Glutamatergic neuron (in vitro differentiated cells): ENCODE measurements at places on chromosomes 5 and 9.
A peak's percentile ranks its signal among the peaks of the same experiment; 100 is the strongest.

DNA sequence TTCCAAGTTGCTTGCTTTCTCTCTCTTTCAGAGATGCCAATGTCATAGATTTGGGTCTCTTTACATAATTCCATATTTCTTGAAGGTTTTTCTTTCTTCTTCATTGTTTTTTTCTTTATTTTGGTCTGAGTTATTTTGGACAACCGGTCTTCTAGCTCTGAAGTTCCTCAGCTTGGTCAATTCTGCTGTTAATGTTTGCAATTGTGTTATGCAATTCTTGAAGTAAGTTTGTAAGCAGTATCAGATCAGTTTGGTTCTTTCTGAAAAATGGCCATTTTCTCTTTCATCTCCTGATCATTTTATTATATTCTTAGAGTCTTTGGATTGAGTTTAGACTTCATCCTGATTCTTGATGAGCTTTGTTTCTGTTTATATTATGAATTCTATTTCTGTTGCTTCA, 16.4 kb upstream of the PRDM9 start:
- DNase-seq, result no peak

GRCh38 chr5:104088876-104089778, 526.5 kb upstream of the NUDT12 start:
- DNase-seq, result no peak

DNA sequence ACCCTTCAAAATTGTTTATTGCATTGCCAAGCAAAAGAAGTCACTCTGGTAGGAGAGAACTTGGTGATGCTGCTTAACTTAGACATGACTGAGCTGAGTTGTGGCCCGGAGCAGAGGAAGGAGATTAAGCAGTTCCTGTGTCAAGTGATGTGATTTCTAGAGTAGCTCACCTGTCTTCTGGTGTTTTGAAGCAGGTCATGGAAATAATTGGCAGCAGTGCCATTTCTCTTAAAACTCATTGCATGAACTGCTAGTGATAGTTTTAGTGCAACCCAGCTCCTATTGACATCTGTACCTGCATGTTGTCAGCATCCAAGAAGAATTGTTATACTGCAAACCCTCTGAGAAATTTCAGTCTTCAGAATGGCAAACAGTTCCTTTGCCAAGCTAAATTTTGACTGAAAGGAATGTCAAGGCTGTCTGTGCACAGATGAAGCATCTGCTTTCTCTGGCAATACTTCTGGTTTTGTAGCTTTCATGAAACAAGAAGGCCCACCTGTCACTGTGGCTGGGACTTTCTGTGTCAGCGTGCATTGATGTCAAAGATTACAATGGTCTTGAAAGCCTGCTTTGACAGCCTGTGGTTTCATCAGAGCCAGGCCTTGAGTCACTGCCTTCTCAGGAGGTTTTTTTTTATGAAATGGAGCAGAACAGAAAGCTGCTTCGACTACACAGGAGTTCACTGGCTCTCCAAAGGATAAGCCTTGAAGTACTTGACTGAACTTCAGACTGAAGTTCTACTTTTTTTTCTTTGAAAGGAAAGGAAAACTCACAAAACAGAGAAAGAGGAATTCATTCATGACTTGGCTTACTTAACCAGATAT, 90.6 kb downstream of the RALGPS1 start:
- DNase-seq, result no peak

- DNase-seq, result no peak
These were observed 53.8 kb downstream of the NIM1K start for GRCh38 chr5:43245724-43246385.

DNA sequence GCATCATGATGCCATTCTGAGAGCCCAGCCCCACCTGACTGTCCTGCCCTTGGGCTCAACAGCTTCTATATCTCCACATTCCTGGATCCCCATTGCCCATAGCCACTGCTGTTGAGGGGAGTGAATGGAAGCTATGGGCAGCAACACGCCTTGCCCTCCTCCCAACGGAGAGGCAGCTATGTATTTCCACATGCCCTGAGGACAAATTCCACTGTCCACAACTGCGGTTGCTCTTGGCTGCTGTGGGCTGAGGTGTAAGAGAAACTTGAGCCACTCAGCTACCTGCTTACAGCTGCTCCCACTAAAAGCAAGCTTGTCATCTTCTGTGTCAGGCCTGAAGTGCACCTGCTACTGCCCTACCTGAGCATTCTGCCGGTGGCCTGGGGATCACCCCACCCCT, 222.9 kb downstream of the PSAT1 start:
- DNase-seq, result no peak

GRCh38 chr5:176743136-176743861, 67.1 kb upstream of the UNC5A start:
- DNase-seq, result peak; percentile 47

DNA sequence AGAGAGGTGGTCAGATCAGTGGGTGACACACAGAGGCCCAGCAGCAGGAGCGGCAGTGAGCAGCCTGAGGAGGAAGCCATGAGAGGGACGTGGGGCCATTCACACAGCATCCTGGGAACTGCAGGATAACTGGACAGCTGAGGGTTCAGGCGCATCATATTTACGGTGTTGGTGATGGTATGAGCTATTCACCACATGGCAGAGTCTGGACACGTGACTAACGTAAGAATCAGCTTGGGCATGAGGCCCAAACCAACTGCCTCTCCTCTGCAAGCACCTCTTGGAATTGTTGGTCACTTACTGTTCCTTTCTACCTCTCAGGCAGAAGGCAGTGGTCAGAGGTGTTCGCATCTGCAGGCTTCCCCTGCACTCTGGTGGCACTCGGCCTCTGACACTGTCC, 141.1 kb downstream of the ENTREP1 start:
- DNase-seq, result no peak

GRCh38 chr5:176296-176823, 14.9 kb upstream of the LRRC14B start:
- no peak for DNase-seq

GRCh38 chr5:154349626-154350264, 96.1 kb upstream of the SAP30L start:
- no peak for DNase-seq

DNA sequence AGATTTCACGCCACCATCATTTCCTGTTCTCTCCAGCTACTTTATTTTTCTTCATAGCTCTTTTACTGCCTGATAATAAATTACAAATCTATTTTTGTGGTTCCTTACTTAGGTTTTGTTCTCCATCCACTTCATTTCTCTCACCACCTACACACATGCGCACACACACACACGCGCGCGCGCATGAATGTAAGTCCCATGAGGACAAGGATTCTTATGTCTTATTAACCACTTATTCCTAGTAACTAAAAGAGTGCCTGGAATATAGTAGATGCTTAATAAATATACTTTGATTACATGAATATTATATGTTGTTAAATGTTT, 116.5 kb downstream of the TRPM6 start:
- no peak for DNase-seq

DNA sequence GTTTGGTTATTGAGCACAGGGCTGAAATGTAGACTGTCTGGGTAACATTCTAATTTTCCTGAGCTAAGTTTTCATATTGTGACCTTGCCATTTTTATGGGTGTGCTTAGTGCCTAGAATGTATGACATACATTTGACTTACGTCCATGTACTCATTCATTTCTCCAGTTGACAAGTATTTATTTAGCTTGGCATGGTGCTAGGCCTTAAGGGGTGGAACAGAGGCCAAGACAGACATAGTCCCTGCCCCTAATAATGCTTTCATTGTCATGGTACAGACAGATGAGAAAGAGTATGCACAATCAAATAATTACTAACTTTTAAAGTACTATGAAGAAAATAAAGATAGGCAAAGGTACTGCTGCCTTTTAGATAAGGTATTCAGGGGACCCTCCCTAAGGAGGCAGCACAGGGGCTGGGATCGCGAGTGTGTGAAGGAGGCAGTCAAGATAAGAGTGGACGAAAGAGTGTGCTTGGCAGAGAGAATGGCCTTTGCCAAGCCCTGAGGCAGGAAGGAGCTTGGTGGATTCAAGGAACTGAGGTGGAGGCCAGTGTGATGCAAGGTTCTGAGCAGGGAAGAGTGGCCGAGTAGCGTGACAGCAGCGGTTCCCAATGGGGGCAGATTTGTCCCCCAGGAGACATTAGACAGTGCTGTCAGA, 128.0 kb downstream of the PIP5K1B start:
- no peak for DNase-seq

- DNase-seq, result no peak
These were observed 15.2 kb upstream of the TERT start for GRCh38 chr5:1310118-1310517.

DNA sequence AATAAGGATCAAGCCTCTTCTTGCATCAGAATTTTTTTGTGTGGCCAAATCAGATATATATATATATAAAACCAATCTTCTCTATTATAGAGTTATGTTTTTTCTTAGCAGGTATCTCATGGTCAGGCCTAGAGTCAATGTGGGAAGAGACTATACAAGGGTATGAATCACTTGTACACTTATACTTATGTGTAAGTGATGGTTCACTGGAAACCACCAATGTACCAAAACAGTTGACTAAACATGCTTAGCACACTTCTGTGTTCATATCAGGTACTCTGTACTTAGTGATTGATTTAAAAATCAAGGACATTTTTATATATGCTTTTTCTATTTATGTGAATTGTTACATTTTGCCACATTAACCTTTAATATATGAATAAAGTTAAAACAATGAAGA, 92.6 kb downstream of the CWC27 start:
- no peak for DNase-seq

- DNase-seq, result no peak
These were observed 25.7 kb downstream of the C9orf85 start for GRCh38 chr9:71937070-71937625.

- no peak for DNase-seq
These were observed 76.9 kb upstream of the IL17B start for GRCh38 chr5:149455889-149456409.

DNA sequence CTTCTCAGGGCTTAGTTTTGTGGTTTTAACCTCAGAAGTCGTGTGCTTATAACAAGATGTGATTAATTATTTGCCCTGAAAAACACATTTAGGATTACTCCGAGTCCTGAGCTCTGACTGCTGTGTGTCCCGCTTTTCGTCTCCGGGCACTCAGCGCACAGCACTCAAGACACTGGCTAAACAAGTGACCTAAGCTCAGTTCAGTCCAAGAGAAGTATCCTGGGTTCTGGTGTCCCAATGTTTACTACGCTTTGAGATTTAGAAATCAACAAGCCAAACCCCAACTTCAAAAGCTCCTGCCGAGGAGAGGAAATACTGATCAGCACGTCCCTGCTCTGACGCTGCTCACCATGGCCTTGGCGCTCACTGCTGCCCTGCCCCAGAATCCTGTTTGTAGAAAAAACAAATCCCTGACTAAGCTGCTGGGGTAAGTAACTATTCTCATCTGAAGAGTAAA, 53.2 kb downstream of the IPPK start:
- no peak for DNase-seq

DNA sequence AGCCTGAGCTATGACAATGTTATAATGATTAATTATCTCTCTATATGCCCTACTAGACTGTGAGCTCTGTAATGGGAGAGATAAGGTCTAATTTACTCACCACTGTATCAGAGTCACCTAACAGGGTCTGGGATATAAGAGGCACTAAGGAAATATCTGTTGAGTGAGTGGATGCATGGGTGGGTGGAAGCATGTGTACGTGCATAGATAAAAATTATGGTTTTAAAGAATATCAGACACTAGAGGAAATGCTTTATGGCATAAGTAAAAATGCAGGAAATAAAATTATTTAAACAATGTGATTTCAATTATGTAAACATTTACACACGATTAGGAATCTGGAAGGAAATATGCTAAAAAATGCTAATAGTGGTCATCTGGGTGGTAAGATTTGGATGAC, 137.8 kb downstream of the SPOCK1 start:
- DNase-seq, result no peak

DNA sequence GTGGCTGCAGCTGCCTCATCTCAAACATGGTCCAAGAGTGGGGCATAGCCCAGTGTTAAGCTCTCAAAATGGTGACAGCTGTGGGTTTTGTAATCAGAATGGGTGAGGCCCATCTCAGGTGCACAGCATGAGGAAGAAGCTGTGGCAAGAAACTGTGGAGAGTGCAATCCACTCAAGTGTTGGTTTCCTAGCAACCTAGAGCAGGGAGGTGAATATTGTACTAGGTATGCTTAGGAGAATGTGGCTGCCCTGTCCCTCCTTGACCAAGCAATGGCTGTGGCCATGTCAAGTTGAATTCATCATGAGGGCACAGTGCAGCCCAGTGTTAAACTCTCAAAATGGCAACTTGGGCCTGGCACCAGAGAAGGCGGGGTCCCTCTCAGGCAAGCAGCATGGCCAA, 160.5 kb upstream of the KCNN2 start:
- no peak for DNase-seq

DNA sequence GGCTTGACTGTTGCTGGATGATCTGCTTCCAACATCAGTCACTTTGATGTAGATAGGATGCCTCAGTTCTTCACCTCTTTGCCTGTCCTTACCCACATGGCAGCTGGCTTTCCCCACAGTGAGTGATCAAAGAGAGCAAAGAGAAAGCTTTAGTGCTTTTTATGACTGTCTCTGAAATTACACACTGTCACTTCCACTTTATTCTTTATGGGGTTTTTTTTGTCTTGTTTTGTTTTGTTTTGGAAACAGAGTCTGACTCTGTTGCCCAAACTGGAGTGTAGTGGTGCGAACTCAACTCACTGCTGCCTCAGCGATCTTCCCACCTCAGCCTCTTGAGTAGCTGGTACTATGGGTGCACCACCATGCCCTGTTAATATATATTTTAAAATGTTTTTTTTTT, 32.4 kb upstream of the C5orf24 start:
- no peak for DNase-seq

DNA sequence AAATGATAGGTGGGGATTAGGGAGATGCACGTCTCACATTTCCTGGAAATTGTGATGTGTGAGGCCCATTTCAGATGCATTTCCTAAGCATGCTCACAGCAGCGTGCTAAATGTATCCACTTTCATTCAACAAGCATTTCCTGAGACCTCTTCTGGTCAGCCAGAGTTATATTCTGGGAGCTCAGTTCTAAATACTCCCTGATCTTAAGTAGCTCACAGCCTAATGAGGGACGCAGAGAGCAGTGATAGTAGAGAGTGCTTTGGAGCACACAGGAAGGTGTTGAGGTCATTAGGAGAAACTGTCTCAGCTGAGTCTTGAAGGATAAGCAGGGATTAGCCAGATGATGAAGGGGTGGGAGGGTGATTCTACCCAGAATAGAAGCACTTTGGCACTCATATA, 46.2 kb upstream of the FSD1L start:
- no peak for DNase-seq

GRCh38 chr9:1327467-1327866, 277.3 kb downstream of the DMRT2 start:
- DNase-seq, result no peak

- DNase-seq, result no peak
These were observed 456.0 kb upstream of the MEF2C start for GRCh38 chr5:89338935-89339334.
